ENCODE measurements at places on chromosomes 2 and 18.

- DNase-seq: no peak
Measured at GRCh38 chr18:67597759-67598158, 81.2 kb upstream of the DSEL start.

DNA sequence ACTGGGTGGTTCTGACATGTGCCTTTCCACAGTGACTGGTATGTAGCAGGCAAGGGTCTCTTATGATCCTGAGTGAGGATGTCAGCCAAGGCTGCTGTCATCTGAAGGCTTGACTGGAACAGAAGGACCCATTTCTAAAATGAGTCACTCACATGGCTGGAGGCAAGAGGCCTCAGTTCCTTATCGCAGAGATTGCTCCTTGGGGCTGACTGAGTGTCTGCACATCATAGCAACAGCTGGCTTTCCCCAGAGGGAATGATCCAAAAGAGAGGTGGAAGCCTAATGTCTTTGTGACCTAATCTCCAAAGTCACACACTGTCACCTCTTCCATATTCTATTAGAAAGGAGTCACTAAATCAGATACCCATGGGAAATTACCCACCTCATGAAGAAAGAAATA is 114.0 kb downstream of the NEDD4L start:
- no peak for DNase-seq

DNA sequence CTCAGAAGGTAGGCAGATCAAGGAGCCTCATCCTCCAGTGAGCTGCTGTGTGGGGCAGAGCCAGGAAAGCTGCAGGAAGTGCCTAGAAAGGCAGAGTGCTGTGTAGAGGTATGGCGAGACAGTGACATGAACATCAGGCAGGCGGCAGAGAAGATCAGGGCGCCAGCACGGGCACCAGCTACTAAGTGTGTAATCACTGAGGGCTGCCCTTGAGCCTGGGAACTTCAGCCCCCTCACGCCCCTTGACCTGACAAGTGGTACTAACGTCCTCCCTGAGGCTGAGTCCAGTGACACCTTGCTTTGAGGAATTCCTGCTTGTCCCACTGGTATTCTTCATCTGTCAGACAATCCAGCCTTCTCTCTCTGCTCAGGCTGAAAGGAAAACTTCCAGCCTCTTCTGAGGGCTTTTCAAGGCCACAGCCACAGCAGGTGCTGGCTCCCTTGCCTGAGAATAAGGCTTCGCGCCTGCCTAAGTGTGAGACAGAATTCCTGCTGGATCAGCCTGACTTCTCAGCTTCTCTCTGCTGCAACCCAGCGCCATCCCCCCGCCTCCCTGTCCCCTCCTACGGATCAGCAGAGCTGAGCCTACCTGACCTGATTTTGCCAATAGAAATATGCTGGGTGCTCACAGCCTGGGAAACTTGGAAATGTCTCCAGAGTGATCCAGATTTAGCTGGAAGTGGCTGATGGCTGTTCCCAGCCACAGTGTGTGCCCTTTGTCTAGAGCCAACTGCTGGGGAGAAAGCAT is 148.0 kb downstream of the SMAD7 start:
- DNase-seq: no peak

GRCh38 chr2:237547841-237548416 is 18.4 kb upstream of the PRLH start:
- DNase-seq: no peak

DNA sequence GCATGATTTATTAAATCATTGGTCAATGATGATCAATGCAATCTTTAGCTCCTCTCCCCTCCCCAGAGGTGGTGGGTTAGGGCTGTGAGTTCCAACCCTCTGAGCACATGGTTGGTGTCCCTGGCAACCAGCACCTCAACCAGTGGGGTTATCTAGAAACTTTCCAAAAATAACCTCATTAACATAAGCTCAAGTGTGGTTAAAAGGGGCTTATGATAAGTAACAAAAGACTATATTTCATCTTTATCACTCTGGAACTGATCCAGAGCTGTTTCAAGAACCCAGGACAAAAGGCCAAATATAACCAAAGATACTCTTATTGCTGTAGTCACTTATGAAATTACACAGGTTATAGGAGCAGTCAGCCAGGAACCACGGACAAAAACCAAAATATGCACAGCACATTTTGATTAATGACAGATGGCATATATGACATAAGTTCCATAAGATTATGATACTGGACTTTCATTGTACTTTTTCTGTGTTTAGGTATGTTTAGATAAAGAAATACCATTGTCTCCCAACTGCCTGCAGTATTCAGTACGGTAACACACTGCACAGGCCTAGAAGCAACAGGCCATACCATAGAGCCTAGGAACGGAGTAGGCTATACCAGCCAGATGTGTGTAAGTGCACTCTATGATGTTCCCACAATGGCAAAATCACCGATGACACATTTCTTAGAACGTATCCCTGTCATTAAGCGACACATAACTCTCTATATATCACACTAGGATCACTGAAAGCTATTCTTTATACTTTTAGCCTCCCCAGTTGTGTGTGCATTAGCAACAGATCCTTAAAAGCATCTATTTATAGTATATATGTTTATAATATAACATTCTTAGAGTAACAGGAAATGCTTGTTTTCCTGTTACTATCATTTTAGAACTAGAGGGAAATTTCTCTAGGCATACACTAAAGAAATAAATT is 31.9 kb downstream of the KIDINS220 start:
- DNase-seq: no peak

DNA sequence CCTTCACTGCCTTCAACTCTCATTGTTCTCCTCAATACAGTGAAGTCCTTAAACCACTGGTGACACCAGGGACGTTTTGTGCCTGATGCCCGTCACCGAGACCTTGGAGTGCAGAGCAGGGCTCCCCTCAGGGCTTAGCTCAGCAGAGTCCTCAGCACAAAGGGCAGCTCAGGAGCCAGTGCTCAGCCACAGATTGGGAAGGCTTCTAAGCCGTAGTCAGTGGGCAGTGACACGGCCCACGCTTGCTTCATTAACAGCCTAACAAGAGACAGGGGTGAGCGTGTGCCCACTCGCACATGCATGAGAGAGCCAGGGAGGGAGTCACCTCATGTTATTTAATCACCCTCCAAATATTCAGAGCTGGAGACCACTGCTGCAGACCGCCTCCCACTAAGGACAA is 137.5 kb downstream of the SH3RF3 start:
- DNase-seq: no peak

Measured in HL-60 (cell line).